ENCODE measurements at places on chromosomes 6 and 20.
A peak's percentile ranks its signal among the peaks of the same experiment; 100 is the strongest.

DNA sequence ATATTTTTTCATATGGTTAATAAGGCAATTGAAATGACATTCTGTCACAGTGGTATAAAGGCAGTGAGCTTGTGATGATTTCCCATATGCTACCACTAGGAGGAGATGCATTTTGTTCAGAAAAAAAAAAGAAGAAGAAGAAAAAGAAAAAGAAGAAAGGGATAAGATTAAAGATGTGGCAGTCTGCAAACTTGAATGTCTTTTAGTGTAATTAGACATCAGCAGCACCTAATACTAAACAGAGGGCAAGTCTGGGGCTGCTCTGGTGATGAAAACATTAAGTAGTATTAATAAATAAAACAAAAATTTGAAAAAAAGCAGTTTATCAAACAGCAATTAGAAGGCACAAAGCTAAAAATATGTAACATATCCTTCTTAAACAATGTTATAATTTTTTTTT lies 95.4 kb upstream of the DEFB112 start:
- peak; percentile 7 for DNase-seq

DNA sequence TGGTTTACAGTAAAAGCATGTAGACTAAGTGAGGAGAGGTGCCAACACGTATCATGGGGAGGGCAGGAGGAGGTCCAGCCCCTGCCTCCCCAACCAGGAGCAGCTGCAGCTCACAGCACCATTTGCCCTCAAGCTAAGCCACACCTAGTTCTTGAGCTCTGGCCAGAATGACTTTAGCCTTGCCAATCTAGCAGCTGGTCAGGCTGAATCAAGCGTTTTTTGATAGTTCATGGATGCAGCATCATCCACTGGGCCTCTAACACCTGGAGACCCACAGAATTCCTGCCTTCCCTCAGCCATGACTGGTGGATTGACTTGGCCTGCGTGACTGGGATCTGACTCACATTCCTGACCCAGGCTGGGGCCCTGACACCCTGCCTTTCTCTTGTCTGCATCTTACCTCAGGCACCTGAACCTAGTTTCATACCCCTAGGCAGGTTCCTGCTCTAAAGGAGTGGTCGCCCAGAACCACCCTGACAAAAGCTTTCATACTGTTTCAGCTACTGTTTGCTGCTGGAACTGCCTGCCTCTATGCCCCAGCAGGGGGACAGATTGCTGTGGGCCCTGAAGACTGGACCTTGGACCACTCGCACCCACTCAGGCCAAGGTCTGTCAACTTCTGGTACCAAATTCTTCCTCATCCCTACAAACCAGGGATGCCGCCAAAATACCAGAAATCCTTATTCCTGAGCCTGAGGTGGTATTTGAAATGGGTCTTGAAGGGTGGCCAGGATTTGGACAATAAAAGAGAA lies 122.3 kb downstream of the QRSL1 start:
- no peak for DNase-seq

DNA sequence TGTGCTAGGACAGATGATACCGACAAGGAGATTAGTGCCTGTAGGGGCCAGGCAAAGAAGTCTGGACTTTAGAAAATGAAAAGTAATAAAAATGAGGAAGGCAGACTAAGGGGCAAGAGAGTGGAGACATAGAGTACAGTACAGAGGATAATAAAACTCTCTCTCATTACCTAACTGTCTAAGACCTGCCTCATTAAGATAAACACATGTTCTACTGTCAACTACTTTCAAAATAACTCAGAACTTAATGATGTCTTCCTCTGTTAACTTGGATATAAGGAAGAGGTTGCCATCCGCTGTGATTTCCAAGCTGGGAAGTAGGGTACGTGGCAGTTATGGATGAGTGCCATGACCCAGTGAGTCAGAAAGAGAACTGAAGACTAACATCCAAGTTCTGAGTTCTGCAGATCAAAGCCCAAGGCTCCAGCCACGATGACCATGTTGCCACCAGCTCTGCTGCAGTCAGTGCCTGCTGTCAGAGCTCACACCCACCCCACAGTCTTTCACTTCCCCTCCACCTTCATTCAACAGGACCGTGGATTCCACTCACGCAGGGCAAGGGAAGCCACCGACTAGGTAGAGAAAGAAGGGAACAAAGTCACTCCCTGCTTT lies 81.8 kb downstream of the KIF16B start:
- no peak for DNase-seq

DNA sequence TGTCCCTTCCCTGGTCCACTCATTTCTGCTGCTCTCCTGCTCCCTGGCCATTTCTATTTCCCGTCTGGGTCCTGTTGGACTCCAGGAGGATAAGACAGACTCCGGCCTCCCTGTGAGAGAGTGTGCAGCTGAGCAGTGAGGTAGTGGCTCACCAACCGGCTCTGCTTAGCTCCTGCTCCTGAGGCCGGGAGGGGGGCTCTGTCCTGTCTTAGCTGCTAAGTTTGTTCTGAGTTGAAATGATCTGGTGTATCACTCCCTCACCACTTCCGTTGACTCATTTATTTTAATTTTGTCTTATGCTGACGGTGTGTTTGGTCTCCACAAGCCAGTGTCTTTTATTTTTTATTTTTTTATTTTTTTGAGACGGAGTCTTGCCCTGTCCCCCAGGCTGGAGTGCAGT lies 148.5 kb upstream of the PDE10A start:
- DNase-seq: no peak

DNA sequence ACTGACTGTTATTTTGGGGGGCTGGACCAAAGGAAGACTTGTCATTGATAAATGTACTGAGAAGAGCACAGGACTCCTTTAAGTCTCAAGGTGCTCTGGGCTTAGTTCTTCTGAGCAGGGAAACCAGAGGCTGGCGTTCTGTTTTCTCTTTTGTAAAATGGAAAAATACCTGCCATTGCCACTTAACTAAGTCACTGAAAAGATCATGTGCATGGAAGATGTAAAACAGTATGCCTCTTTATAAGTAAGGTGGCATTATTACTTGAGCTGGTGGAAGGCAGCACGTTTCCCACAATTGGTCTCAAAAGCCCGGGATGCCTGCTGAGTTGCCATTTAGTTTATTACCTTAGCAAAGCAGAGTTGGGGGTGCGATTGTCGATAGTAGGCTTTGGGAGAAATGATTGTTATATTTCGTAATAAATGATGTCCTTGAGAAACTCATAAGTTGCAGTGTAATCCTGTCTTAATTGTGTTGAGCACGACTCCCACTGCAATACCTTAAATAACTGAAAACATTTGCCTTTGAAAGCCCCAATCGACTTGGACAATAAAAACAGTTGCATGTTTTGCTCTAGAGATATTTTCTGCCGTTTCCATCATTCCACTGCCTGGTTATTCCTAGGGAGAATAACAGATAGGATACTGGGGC lies 3.6 kb downstream of the JARID2 start:
- DNase-seq: no peak

All from mesenchymal stem cell (in vitro differentiated cells and primary cell).